G401 (cell line): ENCODE measurements at places on chromosomes 2 and 18. TPM values are rescaled to one million over a fixed set of nuclear protein-coding genes. Genes with fewer than 3 reads are reported as not detected.
A peak's percentile ranks its signal among the peaks of the same experiment; 100 is the strongest.

- no peak for DNase-seq
These were observed 143.6 kb upstream of the PXDN start for GRCh38 chr2:1887915-1888314.

- peak; percentile 75 for DNase-seq
These were observed 36.0 kb downstream of the PCBP1 start for GRCh38 chr2:70123051-70123828.

- DNase-seq, result no peak
These were observed 50.1 kb downstream of the SLC14A1 start for GRCh38 chr18:45774065-45774521.

- DNase-seq, result no peak
These were observed 216.6 kb downstream of the PAX3 start for GRCh38 chr2:222082201-222082600.

DNA sequence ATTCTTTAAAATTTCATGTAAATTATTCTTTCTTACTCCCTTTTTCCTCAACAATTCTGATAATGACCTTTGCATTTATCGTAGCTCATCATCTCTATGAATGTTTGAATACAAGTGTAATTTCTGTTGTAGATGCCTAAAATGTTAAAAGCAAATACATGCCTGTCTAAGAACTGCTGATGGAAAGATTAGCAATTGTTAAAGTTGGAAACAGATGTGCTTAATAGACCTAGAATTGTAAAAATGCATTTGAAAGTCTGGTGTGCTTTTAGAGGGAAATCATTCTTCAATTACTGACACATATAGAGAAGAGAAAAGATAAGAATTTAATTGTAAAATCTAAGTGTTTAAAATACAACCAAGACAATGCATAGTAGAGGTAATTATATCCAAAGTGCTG is 50.4 kb downstream of the CCDC102B start:
- DNase-seq, result no peak

- no peak for DNase-seq
These were observed 122.2 kb upstream of the ITGB6 start for GRCh38 chr2:160322320-160322719.

DNA sequence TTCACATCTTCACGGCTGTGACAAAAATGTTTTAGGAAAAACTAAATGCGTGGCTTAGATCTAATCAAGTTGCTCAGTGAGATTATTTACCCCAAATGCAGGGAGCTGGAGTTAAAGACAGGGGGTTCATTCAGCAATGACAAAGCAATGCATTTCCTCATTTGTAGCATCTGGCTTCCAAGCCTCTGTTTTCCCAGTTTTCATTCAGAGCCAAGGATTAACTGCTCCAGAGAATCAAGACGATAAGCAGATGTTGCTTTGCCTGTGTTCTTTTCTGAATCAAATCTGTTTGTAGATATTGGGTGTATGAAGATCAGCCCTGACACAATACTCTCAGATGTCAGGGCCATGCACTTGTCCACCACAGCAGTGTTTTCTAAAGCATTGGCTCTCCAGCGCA is 147.4 kb upstream of the SIX2 start:
- no peak for DNase-seq

GRCh38 chr18:74722237-74722636 is 124.6 kb downstream of the ZNF407 start:
- DNase-seq, result no peak

DNA sequence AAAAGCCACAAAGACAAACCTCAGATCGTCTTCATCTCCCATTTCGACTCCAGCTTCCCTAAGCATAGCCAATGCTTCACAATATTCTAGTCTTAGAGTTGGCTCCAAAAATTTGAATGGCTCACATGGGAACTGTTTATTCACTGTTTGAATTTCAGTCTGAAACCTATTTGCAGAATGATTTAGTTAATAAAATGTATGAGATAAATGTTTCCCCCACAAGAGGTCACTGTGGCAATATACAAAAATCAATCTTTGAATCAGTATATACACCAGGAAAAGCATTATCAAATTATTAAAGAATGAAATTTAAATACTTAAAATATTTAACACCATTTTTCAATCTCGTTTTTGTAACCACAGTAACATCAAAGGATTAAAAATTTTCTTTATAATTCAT is 40.0 kb upstream of the MCM6 start:
- DNase-seq, result peak; percentile 70

The SERPINB10 gene
- not detected in 2 replicates for total RNA-seq

DNA sequence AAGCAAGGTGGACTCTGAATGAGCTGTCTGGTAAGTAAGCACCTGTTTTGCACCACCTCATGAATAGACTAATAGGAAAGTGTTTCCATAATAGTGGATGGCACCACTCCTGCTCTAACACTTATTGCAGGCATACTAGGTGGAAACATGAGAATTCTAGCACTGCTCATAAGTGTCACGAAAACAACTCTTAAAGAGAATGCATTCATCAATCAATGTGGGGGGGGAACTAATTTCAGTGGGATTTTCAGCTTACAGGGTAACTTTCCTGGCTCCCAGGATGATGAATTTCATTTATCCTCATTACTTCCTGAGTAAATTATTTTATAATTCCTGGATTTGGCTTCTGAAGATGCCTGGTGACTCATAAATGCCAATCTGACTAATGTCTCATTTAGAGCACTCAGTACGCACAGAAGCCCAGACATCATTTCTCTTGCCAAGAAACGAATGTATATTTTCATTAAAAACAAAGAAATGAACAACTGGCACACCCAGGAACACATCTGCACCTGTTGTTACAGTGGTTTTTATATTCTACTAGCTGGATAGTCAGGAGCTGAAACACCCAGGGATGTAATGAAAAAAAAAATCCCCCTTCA is 129.6 kb downstream of the PID1 start:
- no peak for DNase-seq

The SMAD2 gene
- total RNA-seq, result 54.3 and 68.8 TPM in 2 replicates

- DNase-seq, result no peak
These were observed 3.7 kb downstream of the SCN9A start for GRCh38 chr2:166372046-166372445.

DNA sequence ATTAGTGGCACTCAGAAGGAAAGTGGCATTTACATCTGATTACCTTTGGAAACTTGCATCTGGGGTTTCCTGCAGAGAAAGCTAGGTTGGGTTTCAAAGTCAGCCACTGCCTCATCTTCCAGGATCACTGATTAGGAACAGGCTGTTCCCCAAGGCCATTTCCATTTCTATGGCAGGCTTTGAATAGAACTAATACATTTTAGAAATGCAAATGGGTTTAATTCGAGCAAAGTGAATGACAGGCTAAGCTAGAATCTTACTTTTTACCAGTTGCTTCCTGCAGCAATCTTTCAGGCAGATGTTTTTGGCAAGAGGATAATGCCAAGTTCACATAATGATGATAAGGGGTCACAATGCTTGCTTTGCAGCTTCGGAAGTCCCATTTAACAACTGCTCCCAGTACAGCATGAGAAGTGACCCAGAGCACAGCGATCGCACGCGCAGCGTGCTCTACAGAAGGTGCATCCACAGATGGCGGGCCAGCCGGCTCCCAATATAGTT is 336.7 kb downstream of the LPIN1 start:
- peak; percentile 15 for DNase-seq

DNA sequence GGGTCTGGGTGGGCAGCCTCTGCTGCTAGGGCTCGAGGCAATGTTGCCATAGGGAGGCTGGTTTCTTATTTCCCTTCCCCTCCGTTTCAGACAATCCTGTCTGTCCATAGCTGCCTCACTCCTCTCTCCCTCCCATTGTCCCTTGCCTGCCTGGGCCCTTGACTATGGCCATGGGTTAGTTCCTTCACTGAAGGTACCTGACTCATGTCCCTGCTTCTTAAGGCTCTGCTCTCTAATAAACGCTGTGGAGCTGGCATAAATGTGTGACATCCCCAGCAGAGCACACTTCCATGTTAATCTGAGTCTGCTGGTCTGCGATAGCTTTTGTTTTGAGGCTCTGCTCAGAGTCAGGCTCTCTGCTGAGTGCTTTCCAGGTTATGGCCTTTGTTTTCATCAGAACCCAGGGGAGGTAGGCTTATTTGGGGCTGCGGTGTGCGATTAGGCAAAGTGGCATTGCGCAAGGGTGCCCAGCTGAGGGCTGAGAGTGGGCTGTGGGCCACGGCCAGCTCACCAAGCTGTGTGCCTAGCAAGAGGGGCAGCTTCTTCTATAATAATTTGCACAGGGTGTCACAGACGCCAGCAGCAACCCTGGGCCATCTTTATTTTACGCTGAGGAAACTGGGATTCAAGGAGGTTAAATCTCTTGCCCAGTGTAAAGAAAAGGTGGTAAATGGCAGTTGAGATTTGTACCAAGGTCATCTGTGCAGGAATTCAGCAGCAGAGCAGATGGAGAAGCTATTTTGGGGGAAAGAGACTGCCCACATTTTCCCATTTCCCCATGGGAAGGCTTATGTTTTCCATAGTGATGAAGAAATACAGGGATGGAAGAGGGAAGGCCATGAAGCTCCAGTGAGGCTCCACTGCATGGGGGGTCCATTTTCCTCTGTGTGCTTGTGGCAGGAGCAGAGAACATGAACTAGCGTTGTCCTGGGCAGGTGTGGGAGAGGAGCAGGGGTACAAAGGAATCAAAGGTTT is 25.6 kb downstream of the MRPL33 start:
- DNase-seq, result no peak

GRCh38 chr2:29618024-29618423 is 303.4 kb downstream of the ALK start:
- no peak for DNase-seq

DNA sequence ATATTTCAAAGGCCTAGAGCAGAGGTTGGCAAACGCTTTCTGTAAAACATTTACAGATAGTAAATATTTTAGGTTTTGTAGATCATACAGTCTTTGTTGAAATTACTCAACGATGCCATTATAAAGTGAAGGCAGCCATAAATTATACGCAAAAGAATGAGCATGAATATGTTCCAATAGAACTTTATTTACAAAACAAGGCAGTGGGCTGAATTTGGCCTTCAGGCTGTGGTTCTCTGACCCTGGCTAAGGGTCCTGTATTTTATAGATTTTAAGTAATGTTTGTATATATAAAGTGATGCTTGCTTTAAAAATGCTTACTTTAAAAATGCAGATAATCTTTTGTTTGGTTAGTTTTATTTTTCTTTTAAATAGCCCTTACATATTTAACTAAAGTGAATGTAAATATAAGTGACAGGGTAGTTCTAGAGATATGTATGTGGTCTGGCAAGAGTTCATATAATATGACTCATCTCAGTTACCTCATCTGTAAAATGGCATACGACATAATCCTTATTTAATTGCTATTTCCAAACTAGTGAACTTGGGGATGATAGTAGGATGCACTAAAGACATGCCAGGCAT is 51.7 kb upstream of the ATP5MC3 start:
- no peak for DNase-seq

The LDLRAD4 gene
- 0.06 TPM in 1 of 2 replicates, not detected in the other for total RNA-seq

The SPC25 gene
- 19.0 and 32.4 TPM in 2 replicates for total RNA-seq

DNA sequence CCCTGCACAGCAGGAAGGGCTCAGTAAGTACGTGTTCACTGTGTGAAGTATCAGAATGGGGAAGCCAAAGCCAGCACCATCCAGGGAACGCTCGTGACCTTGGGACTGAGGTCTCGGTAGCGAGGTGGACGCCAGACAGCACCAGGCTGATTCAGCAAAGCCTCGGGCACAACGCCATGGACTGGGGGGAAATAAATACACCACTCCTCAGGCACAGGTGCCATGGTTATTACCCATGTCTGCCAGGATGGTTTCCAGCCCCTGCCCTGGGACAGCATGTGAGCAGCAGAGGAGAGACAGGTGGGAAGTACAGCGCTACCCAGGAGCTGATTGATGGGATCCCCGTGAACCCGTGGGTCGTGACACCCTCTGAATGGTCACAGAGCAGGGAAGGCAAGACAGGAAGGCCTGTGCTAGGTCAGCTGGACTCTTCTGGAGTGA is 53.0 kb downstream of the REEP1 start:
- no peak for DNase-seq
